Lower leg skin (tissue), 4 donors: ENCODE measurements at places on chromosomes 2 and 18. TPM values are rescaled to one million over a fixed set of nuclear protein-coding genes. Genes with fewer than 3 reads are reported as not detected.

GRCh38 chr2:202149155-202149762 is 76.2 kb downstream of the KIAA2012 start:
- DNase-seq: no peak

GRCh38 chr2:171811245-171811628 is 82.8 kb downstream of the SLC25A12 start:
- DNase-seq: no peak

DNA sequence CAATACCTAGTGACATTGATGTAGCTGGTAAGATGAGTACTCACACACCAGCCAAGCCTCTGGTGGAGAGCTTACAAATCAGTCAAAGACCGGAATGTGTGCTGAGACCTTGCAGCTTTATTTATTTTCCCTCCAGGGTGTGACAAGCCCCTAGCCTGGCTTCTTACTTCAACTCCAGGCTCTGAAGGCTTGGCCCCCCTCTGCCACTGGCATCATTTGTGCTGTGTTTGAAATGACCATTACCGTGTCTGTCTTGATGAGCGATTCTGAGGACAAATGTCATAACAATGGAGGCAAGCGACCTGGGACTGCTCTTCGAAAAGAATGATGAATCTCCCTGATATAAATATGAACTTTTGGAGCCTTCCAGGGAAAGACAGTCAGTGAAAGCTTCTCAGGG is 749.9 kb upstream of the HS6ST1 start:
- no peak for DNase-seq

GRCh38 chr2:120222186-120223033 is 790 bp downstream of the TMEM185B start:
- no peak for DNase-seq

GRCh38 chr18:10412933-10413332 is 41.5 kb upstream of the APCDD1 start:
- DNase-seq: peak; percentile 62

GRCh38 chr2:20643060-20643459 is 7.8 kb downstream of the HS1BP3 start:
- no peak for DNase-seq

GRCh38 chr18:3652380-3653262 is 202.6 kb downstream of the TGIF1 start:
- DNase-seq: peak; percentile 81

The TUBA4B gene
- total RNA-seq: not detected

DNA sequence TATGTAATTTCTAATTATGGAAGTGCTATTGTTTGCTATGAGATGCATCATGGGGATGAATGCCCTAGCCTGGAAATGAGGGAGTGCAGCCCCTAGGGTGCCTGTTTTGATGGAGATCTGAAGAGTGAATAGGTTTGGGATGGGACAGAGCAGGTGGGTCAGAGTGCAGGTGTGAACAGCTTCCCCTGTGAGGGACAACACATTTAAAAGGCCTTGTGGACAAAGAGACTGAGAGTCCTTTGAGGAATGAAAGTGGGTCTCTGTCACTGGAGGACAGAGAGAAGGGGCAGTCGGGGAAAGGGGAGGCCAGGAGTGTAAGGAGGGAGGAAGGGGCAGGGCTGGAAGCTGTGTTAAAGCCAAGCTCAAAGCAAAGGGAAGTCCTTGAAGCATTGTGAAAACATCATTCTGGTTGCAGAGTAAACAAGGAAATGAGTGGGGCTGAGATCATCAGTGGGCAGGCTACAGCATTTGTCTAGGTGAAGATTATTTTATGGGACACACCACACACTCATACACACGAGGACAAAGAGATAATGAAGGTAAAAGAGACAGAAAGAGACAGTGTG is 877.6 kb downstream of the SLC4A3 start:
- DNase-seq: no peak

- DNase-seq: no peak
These were observed 17.4 kb downstream of the FARP2 start for GRCh38 chr2:241373446-241373845.

DNA sequence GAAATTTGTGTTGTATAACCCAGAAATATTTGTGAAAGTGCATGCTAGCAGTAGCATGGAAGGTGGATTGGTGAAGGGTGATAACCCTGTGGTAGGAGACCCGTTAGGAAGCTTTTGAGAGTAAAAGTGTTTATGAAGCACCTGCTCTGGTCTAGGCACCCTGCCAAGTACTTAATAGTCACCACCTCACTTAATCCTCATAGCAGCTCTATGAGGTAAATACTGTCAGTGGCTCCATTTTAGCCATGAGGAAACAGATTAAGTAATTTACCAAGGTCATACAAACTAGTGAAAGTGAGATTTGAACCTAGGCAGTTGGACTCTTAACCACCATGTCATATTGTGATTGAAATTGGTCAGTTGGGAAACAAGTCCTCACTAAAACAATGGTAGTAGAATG is 66.8 kb downstream of the TET3 start:
- no peak for DNase-seq

The FAP gene
- total RNA-seq: 1.7 TPM
